Activated CD4-positive, alpha-beta T cell treated with anti-CD3 and anti-CD28 coated beads, Interleukin-2, Interleukin-4, amounts not matched to agents 100 ng/mL and 50 ng/mL, durations not matched to agents 16 hours and 8 hours (primary cell): ENCODE measurements at places on chromosomes 7 and 10.

- no peak for DNase-seq
Measured at GRCh38 chr7:32222251-32222900, 152.2 kb upstream of the PDE1C start.

GRCh38 chr10:391847-392704, 256.8 kb downstream of the ZMYND11 start:
- DNase-seq, result no peak

DNA sequence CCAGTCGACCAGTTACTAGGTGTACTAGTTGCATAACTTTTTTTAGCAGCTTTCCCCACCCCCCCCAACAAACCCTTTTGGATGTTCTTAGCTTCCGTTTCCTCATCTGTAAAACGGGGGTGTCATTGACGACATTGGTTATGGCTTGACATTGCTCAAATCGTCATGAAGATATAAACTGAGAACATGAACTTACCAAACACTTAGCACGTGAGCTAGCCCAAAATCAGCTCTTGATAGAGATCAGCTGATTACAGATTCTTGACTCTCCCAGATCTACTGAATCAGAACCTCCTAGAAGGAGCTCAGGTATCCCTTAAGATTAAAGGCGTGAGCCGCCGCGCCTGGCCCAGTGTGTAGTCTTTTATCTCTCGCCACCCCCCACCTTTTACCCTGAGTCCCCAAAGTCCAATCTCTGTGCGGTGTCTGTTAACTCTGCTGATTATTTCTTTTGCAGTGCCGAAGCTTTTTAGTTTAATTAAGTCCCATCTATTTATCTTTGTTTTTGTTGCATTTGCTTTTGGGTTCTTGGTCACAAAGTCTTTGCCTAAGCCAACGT, 1.0 kb upstream of the GNA12 start:
- DNase-seq, result no peak

DNA sequence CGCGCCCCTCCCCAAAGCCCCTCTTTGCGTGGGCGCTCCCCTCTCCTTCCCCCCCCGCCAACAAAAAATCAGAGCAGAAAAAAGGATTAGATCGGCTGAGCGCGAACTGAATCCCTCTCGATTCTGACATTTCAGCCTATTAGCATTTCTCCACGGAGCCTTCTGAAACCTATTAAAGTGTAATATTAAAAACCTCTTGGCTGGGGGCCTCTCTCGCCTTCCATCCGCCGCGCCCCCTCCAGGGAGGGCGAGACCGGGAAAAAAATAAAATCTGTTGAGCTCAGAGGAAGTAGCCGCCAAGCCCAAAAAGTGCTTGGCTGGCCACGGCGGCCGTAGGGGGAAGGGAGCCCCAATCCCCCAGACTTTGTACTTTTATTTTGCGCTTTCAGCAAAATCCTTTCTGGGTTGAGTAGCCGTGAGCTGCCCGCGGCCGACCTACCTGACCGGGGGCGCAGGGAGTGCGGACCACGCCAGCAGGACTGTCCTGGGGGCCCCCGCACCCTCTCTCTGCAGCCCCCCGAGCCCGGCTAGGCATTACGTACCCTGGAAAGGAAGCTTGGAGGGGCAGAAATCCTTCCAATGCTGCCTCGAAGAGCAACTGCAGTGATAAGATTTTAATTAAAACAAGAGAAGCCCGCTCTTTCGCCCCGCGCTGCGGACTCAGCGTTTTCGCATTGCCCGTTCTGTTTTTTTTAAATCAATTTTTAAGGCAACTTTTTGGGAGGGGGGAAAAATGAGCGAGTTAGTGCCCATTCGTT, 1.3 kb upstream of the TNRC18 start:
- DNase-seq, result no peak

GRCh38 chr10:5042922-5043321, 39.3 kb upstream of the AKR1C2 start:
- no peak for DNase-seq

- DNase-seq, result no peak
Measured at GRCh38 chr7:117992635-117993376, 119.6 kb upstream of the CTTNBP2 start.

DNA sequence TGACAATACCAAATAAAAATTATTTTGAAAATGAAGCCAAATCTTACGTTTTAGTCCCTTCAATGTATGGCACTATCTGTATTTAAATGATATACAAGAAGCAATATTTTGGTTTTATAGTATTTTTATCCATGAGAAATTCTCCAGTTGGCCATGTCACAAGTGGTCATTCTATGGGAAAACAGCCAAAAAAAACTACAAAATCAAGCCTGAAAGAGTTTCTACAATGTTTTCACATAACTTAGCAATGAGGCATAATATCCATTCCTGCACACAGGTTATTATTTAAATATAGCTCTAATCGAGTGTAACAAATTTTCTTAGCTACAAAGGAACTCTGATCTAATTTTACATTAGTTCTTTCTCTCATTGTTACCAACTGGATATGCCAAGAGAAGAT, 5.4 kb downstream of the RAB11FIP2 start:
- DNase-seq, result no peak

DNA sequence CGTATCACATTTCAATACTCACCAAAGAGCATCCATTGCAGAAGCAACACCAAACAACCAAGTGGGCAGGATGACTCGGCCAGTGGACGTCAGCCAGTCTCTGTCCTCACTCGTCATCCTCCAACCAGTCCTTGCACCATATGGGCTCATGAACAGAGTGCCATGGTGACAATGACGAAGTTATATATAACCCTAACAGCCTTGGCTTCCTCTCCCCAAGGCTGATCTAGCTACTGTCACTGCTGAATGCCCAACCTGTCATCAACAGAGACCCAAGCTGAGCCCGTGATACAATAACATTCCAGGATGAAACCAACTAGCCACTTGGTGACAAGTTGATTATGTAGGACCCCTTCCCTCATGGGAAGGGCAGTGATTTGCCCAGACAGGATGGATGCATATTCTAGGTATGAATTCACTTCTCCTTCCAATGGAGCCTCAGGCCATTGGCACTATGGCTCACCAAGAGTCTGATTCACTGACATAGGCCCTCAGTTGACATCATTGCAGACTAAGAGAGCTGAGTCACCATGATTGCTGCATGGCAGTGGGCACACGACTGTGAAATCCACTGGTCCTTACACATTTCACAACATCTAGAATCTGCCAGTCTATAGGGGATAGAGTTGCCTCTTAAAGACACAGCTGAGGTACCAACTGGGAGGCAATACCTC, 26.3 kb upstream of the PPIF start:
- DNase-seq, result peak; percentile 68

DNA sequence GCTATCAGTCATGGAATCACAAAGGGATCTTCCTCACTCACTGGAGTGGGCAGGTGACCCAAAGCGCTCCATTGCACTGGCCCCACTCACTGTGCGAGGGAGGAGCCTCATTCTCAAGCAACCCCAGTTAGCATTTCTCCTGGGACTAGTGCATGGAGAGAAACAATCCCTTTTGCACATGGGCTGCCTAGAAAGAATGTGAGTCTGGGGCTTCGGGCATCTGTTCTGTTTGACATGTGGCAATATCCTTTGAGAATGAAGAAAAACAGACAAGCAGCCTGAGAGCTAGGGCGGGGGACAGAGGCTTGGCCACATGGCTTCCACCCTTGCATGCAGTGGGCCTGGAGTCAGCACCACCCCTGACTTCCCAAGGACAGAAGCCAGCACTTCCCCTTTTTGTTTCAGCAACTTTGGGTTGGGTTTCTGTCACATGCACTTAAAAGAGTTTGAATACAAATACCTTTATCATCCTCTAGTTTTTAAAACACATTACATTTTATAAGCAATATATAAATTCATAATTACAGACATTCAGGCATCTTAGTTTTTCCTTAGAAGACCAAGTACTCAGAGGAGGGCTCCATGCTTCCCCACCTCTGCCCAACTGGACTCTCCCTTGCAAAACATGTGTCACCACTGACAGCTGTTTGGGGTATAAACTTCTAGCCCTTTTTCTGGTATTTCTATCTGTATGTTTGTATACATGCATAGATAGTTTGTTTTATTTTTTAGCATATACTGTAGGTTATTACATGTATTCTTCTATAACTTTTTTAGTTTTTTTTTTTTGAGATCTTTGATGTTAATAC, 73.8 kb downstream of the RBM20 start:
- DNase-seq, result no peak

DNA sequence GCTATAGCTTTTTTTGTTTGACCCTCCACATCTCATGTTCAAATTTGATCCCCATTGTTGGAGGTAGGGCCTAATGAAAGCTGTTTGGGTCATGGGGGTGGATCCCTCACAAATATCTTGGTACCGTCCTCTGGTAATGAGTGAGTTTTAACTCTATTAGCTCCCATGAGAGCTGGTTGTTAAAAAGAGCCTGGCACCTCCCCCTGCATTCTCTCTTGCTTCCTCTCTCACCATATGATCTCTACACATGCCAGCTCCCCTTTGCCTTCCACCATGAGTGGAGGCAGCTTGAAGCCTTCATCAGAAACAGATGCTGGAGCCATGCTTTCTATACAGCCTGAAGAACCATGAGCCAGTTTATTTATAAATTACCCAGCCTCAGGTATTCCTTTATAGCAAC, 43.0 kb upstream of the IMMP2L start:
- no peak for DNase-seq

DNA sequence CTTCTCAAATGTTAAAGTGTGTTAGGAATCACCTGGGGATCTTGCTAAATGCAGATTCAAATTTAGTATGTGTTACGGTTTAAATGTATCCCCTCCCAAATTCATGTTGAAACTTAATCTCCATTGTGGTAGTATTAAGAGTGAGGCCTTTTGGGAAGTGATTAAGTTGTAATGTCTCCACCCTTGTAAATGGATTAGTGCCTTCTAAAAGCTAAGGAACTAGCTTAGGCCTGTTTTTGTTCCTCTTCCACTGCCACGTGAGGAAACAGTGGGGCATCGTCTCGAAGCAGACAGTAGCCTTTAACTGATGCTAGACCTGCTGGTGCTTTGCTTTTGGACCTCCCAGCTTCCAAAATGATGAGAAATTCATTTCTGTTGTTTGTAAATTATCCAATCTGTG, 52.3 kb upstream of the SEMA3D start:
- DNase-seq, result no peak

GRCh38 chr10:90051053-90051452, 349.7 kb downstream of the KIF20B start:
- no peak for DNase-seq

- DNase-seq, result no peak
Measured at GRCh38 chr10:13067431-13067830, 32.5 kb upstream of the OPTN start.

GRCh38 chr10:123860856-123861255, 30.8 kb downstream of the CPXM2 start:
- DNase-seq, result no peak

DNA sequence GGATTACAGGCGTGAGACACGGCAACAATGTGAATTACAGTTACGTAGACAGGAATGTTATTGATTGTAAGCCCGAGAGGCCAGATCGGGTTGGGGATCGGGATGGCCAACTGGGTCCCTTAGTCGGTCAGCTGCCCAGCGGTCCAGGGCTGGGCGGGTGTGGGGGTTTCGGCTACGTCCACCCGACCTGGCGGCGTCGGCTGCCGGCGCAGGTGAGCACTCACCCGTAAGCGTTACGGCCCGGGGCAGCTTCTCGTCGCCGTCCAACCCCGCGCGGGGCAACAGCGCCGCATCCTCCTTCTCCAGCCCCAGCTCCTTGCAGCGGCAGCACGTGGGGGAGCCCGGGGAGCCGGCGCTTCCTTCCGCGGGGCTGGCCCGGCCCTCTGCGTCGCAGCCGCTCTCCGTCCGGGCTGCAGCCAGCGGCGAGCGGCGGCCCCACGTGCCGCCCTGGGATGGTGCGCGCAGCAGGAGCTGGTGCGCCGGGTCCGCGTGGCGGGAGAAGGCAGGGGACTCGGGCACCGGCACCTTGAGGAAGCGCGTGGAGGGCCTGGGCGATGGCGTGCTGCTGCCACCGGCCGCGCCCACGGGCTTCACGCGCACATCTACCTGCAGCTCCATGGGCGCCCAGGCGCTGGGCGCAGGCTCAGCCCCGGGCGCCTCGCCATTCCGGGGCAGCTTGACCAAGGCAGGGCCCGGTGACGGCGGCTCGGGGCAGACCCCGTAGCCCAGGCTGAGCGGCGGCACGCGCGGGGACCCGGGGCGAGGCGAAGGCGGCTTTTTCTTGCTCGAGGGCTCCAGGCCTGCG, 609 bp downstream of the KLRG2 start:
- DNase-seq, result no peak

- DNase-seq, result no peak
Measured at GRCh38 chr10:19200211-19200610, 151.6 kb downstream of the MALRD1 start.

- no peak for DNase-seq
Measured at GRCh38 chr10:46251857-46252847, 34.6 kb upstream of the ANTXRL start.

DNA sequence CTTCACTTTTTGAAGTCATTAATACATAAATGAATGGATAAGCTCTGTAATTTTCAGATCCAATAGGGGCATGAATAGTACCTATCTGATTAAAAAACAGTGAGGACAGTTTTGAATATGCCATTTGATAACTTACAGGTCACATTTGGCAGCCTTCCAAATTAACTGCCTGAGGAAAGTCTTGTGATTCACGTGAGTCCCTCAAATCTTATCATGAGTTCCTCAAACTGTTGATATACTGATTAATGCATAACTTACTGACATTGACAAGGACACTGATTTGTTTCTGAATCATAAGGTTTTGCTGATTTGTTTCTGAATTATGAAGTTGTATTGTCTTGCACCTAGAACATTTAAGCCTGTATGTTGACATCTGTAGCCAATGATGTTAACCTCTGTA, 55.1 kb downstream of the ANKMY2 start:
- no peak for DNase-seq

DNA sequence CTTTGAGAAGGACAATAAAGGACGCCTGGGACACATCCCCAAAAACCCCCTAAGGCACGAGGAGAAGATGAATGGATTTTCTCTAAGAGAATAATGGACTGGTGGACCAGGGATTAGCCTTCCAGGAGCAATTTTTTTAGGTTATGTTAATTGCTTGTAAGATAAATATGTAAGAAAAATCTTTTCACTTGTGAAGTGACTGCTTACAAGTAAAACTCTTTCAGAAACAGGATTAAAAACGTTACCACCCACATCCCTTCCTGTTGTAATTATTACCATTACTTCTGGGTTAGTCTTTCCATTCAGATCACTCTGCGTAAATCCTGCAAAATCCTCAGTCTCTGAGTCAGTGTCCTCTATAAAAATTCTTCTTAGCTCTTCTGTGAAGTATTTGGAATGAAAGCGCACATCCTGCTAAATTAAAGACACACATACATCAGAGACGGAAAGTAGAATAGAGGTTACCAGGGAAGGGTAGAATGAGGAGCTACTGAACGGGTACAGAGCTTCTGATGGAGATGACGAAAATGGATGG, 34.3 kb downstream of the CDCA7L start:
- DNase-seq, result no peak

GRCh38 chr10:75620356-75620755, 188.9 kb downstream of the LRMDA start:
- DNase-seq, result no peak

GRCh38 chr7:121521711-121522400, 125.7 kb upstream of the FAM3C start:
- no peak for DNase-seq
